Esophagus squamous epithelium (tissue), 5 donors: ENCODE measurements at places on chromosomes 1 and 21.

- DNase-seq, result no peak
Observed at GRCh38 chr1:236018885-236019453, 45.9 kb downstream of the NID1 start.

GRCh38 chr1:2204415-2205190, 10.0 kb upstream of the FAAP20 start:
- DNase-seq, result no peak

- DNase-seq, result no peak
Observed at GRCh38 chr21:41640748-41641509, 125.9 kb downstream of the RIPK4 start.

DNA sequence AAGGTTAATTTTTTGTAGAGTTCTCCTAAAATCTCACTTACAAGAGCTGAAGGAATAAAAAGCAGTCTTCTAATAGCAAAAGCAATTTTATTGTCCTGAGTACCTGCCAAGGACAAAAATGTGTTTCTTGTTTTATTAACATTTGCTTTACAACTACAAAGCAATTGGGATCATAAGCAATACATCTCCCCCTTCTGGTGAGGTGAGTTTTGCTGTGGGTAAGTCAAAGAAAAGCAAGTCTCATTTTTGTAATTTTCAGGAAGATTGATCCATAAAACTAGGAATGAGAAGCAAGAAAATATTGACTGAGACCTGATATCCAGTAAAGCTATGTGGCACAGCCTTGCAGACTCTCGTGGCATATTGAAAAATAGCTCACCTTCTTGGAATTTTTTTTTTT, 2162.7 kb downstream of the NCAM2 start:
- no peak for DNase-seq

- DNase-seq, result no peak
Observed at GRCh38 chr21:16156841-16157489, 427.2 kb downstream of the USP25 start.

DNA sequence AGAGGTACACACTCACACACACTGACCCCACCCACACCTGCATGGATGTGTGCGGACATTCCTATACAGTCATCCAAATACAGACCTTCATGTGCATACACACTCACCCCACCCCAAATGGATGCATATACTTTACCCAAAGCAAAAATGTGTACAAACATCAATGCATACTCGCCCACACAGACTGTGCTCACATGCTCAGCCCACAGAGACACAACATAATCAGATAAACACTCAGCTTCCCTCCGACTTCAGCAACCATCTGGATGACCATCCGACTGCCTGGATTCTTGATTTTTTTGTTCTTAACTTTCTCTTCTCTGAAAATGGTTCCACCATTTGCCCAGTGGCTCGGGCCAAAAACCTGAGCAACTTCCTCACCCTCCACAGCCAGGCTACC, 24.4 kb upstream of the GJB5 start:
- DNase-seq, result no peak

GRCh38 chr1:201028461-201028889, 5.0 kb upstream of the KIF21B start:
- no peak for DNase-seq

DNA sequence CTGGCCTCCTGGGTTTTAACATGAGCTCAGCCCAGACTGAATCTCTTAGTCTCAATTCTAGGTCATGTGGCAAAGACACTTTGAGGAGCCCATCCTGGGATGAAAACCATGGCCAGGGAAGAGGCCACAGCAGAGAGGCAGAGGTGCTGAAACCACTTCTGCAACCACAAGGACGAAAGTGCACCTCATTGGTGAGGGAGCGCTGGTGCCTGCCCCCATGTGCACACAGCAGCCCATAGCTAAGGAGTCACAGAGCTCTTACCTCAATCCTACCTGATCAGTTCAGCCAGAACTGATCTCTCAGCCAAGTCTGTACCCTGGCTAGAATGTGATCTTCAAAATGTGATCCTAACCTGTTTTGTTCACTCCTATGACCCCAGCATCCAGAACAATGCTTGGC, 32.9 kb upstream of the SRP9 start:
- no peak for DNase-seq

DNA sequence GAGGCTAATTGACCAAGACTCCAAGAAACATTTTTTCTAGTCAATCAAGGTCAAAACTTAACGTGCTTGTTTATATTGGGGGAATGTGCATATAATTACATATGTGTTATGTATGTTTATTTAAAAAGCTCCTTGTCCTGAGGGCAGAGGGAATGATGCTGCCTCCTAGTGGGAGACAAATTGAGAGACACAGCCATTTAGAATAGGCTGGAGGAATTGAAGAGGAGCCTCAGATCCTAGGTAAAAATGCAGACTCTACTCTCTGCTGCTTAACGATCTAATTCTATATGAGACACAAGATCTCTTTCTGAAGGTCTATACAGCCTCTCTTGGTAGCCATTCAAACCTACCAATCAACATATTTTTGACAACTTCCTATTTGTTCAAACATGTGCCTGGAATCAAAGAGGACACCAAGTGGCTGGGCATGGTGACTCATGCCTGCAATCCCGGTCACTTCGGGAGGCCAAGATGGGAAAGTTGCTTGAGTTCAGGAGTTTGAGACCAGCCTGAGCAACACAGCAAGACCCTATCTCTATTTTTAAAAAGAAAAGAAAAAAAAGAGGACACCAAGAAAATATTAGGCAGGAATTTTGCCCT, 136.6 kb upstream of the ZNF648 start:
- no peak for DNase-seq

DNA sequence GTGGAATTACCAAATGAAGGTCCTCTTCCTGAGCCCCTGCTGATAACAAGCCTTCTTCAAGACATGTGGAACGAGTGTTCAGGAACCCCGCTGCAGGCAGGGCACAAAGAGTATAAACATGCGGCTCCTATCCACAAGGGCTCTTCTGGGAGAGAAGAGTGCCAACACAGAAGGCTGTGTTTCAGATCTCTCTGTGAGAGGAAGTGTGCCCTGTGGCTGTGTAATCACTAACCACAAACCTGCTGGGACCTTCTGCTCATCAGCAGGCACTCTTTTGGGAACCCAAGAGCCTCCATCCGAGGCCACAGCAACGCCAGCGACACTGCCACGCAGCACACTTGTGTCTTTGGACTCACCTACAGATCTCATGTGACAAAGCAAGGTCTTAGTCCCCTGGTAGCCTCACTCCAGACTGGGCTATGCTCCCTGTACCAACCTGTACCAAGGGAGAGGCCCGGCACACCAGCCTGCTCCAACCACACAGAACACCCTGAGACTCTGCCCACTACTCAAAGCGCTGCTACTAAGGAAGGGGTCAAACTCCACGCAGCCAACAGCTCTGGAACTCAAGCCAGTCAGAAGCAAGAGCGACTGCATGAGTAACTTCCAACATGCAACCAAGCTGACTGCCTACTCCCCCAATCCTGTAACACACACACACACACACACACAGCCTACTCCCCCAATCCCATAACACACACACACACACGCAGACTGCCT, 7.8 kb downstream of the PTTG1IP start:
- no peak for DNase-seq

- no peak for DNase-seq
Observed at GRCh38 chr1:2952371-2952770, 68.9 kb upstream of the ACTRT2 start.

DNA sequence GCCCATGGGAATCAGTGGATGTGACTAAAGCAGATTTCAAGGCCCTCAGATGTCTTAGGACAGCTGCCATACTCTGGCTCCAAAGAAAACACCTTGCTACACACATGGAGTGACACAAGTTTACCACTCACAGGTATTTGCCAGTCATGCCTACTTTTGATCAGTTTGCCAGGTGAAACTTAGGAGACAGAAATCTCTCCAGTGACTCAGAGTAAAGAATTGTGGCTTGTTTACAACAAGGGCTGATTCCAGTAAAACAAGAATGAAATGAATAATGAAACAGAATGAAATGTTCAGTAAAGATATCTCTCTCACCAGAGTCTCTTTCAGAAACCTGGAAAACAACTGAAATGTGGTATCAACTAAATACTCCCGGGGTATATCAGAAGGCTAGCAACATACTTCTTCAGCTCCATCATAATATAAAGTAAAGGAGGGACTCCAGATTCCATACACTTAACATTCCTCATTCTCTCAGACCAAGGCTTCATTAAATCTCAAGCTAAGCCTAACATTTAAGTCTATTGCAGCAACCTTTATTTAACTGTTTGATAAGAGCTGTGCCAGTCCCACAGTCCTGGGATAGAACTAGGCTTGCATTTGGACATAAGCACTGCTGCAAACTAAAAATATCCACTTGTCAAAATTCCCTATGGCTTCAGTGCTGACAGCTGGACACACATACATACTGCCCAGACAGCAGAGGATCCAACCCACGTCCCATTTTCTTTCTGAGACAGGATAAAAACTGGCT, 143.3 kb downstream of the SIPA1L2 start:
- DNase-seq, result no peak

DNA sequence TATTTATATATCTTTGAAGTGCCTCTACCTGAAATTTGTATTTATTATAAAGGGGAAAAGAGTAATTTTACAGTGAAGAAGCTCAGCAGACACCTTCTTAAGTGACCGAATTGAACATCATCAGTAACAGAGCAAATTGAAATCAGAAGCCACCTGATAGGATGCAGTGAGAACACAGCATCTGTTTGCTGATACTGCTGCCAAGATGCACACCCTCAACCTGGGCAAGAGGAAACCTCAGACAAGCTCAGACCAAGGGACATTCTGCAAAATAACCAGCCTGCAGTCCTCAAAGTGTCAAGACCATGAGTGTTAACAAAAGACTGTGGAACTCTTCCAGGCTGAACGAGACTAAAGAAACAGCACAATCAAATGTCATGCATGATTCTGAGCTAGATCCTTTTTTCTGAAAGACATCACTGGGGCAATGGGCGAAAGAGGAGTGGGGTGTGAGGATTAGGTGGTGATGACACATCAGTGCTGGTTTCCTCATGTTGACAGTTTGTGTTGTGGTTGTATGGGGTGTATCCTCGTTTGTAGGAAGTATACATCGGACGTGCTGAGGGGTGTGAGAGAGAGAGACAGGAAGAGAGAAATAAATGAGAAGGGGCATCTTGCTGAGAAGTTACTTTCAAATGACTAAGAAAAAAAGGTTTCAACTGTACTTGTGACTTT, 103.7 kb downstream of the ABCA4 start:
- DNase-seq, result no peak

GRCh38 chr21:44089001-44089911, 17.9 kb upstream of the PWP2 start:
- no peak for DNase-seq

GRCh38 chr1:153490272-153491051, 30.0 kb upstream of the S100A7 start:
- DNase-seq, result peak; percentile 14

DNA sequence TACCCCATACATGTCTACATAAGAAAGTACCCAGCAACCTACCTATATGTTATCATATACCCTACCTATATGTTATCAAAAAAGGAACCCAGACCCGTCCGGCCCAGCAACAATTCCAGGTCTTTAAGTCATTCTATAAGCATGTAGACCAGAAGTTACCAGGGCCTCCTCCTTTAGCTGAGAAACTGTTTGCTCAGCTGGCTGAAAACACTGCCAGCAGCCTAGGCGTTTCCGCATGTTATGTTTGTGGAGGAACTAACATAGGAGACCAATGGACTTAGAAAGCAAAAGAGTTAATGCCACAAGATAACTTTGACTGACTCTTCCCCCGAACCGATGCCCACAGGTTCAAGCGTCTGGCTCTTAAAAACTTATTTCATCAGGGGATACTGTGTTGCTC, 7.1 kb upstream of the ZNF678 start:
- DNase-seq, result no peak

- no peak for DNase-seq
Observed at GRCh38 chr1:55012661-55013060, 13.9 kb downstream of the BSND start.

GRCh38 chr1:183925947-183926346, 111.6 kb downstream of the COLGALT2 start:
- DNase-seq, result no peak

GRCh38 chr1:224116131-224116530, 2.2 kb downstream of the FBXO28 start:
- DNase-seq, result no peak

DNA sequence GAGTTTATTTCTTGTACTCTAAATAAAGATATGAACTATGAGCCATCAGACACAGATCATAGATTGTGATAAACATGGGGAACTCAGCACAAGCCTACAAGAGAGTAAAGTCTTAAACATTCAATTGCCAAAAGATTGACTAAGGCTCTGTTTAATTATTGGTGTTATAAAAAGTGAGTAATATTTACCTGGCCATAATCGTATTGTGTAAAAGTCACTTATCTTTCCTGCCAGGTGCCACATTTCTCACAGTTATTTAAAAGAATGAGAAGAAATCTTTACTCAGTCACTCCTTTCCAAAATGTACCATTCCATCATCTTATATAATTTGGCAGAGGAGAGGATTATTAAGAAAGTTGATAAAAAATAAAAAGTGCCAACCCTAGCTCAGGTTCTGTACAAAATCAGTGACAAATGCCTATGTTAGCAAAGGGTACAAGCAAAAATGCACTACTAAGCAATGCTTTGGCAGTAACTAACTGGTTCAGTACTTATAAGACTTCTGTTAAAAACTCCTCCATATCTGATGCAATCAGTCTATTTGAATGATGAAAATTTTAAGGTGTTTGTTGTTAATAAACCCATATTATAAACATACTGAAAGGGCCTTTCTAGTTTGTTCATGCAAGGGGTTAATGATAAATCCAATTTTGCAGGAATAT, 5.8 kb upstream of the NR5A2 start:
- DNase-seq, result no peak

DNA sequence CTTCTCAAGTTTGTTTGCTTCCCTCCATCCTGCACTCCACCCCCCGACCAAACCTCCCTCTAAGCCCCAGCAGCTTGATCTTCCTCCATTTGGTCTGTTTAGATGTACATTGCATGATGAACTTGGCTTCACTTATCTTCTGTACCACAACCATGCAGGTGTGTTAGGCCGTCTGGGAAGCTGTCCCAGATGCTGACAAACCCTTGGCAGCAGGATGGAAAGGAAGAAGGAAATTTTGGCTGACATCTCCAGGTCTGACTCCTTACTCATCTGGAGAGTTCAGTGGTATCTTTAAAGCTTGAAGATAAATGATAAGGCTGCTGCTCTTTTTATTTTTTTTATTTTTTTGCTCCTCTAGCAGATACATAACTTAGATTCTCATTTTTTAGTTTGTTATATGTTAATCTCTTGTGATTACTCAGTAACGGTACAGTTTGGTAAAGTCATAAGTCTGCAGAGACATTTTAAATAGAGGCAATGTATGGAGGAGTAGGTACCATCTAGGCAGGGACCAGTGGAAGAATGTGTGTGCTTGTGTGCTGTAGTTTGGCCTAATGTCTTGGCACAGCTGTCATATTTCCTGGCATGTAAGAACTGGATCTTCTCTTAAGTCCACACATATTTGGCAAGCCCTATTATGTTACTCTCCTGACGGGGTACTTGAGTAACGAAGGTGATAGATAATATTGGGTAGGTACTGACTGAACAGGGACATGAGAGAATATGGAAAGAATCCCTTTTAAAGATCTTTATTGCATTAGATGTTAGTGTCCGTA, 79.7 kb downstream of the CACHD1 start:
- DNase-seq, result no peak

GRCh38 chr1:214603819-214604252, 841 bp downstream of the CENPF start:
- no peak for DNase-seq
